Stimulated activated naive CD4-positive, alpha-beta T cell (primary cell): ENCODE measurements at places on chromosomes 7 and 10.
A peak's percentile ranks its signal among the peaks of the same experiment; 100 is the strongest.

GRCh38 chr7:8908889-8909288 lies 475.5 kb downstream of the NXPH1 start:
- no peak for DNase-seq

DNA sequence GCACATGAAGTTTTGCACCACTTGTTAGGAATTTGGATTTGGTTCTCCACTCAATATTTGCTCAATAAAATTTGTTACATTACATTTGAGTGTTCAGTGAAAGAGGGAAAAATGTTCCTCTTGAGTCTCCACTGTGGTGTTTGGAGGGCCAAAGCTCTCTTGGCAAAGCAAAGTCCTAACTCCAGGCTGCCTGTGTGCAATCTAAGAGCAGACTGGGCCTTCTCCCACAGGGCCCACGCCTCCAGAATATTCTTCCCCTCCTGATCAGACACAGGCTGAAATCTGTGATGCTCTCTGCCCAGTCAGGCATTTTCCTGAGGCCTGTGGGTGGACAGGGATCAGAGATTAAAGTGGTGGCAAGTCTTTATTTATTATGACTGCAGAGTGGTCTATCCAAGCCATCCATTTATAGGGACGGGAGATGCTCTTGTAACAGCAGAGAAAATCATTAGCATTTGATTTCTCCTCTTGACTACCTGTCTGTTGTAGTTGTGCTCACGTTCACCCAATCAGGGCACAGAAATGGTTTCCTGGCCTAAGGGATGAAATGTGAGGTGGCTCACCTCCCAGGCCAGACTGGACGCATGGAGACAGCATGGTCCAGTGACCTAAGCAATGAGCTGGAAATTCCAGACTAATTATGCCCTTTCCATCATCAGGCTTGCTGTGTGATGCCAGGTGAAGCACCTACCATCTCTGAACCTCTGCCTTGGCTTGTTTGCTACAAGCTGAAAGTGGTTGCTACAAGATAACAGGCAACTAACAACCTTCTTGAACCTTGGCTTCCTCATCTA lies 147.1 kb upstream of the NRBF2 start:
- DNase-seq, result no peak

GRCh38 chr7:116851671-116852070 lies 10.7 kb upstream of the CAPZA2 start:
- no peak for DNase-seq

GRCh38 chr7:78279032-78279431 lies 480.5 kb downstream of the PHTF2 start:
- DNase-seq, result no peak

DNA sequence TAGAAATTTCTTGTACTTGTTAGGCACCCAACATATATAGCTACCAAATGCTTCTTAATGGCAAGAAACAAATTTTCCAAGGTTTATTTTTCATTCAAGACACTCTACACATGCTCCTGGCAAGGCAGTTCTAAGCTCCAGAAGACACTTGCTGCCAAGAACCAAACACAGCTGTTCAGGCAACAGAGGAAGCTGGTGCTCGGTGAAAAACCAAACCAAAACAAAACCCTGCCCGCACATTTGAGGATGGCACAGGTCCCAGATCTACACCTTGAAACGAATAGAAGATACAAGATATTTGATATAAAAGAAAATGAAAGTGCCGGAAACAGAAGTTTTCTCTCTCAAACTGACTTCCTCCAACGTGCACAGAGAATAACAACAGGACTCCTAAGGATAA lies 4.9 kb upstream of the DNTT start:
- DNase-seq, result peak; percentile 19

- no peak for DNase-seq
Observed at GRCh38 chr10:30728127-30728526, 98.6 kb upstream of the LYZL2 start.

DNA sequence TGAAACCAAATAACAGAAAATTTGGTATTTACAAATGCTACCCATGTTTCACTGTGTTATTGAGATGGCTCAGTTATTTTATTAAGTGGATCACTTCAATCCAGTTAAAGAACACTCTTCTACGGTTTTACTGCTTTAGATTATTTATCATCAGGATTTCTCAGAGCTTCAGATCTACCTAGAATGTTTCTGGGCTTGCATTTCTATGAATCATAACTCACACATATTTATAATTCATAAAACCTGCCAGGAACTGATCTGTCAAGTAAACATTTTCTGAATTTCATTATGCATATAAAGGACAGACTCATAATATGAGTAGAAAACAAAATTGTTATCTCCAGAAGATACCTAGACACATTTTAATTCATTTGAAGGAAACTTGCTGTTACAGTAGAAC lies 1172.3 kb upstream of the LRRTM3 start:
- DNase-seq, result no peak
